ENCODE measurements at places on chromosomes 2 and 18.
A peak's percentile ranks its signal among the peaks of the same experiment; 100 is the strongest.

- H3K4me3 ChIP-seq = no peak within 1 kb of the TSS
- no peaks in the 10 kb centered on the region for H3K36me3 ChIP-seq
- DNase-seq = peak; percentile 25
- H3K27ac ChIP-seq = no peak within 1 kb of the TSS
- H3K27me3 ChIP-seq = peaks cover 10% of the 10 kb centered on the region
These were observed at the start of gene CFAP65 for GRCh38 chr2:219041252-219041651. Gene CFAP65 (minus strand): TSS chr2:219041516. CDS start chr2:219039048, 2,468 bp downstream.

DNA sequence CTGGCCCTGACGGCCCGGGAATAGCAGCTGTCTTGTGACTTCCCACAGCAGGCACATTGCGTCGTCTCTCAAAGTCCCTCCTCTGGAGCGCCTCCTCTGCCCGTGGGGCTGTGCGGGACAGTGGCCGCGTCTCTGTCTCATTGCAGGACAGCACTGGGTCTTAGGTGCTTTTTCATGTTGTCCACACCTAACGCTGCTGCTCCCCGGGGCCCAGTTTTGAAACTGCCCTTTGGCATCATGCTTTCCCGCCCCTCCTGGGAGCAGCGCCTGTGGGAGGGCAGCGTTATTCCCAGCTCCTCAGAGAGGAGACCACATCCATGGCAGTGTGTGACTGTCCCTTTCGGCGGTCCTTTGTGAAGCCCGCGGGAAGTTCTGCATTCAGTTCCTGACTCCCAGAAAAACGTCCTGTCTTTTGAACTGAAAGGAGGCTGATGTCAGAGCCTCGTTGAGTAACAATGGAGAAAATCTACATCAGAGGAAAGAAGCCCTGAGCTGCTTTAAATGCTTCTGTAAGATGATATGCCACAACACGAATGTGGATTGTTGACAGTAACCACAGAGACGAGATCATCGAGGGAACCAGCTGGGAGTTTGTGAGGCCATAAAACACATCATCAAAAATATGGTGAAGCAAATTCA, 226.0 kb downstream of the FAM210A start:
- no peak overlapping the region for H3K27ac ChIP-seq
- DNase-seq = no peak
- H3K4me3 ChIP-seq = no peak overlapping the region
- peaks cover 12% of the 10 kb centered on the region for H3K4me1 ChIP-seq
- no peaks in the 10 kb centered on the region for H3K36me3 ChIP-seq
- no peaks in the 10 kb centered on the region for H3K27me3 ChIP-seq

GRCh38 chr2:118119761-118120400, 31.6 kb downstream of the INSIG2 start:
- H3K36me3 ChIP-seq = no peaks in the 10 kb centered on the region
- H3K4me3 ChIP-seq = no peak overlapping the region
- no peaks in the 10 kb centered on the region for H3K27me3 ChIP-seq
- H3K27ac ChIP-seq = no peak overlapping the region
- DNase-seq = no peak

DNA sequence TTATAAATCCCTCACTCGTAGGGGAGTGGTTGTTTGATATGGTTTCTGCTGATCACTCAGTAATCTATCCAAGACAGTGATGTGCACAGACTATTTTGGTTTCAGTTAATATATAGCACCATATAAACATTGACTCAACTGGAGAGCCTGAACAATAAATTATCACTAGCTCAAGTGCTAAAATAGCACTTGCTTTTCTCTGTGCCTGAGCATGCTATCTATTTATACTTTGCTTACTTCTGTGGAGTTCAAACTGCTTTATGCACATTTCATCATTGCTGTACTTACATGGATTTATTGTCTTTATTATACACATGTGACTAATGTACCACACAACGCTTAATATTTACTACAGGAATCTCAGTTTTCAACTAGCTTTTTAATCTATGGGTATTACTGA, 133.6 kb downstream of the BCL2 start:
- no peaks in the 10 kb centered on the region for H3K36me3 ChIP-seq
- H3K27me3 ChIP-seq = no peaks in the 10 kb centered on the region
- no peak for DNase-seq
- no peak overlapping the region for H3K4me3 ChIP-seq

DNA sequence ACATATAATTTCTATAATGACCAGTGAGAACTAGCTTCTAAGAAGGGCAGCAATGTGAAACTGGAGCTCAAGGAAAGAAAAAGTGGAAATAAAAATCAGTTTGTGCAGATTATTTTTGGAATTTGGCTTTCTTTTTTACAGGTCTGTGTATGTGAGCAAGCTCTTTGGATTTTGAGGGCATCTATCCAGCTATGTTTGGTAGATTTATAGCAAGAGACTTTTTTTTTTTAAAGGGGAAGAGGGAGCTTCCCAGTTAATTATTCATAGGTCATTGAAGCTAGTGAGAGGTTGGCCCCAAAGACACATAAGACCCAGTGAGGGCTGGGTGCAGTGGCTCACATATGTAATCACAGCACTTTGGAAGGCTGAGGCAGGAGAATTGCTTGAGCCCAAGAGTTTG, 24.0 kb upstream of the COLEC12 start:
- no peak overlapping the region for H3K27ac ChIP-seq
- H3K4me3 ChIP-seq = no peak overlapping the region
- H3K36me3 ChIP-seq = no peaks in the 10 kb centered on the region
- H3K27me3 ChIP-seq = no peaks in the 10 kb centered on the region
- no peaks in the 10 kb centered on the region for H3K4me1 ChIP-seq

DNA sequence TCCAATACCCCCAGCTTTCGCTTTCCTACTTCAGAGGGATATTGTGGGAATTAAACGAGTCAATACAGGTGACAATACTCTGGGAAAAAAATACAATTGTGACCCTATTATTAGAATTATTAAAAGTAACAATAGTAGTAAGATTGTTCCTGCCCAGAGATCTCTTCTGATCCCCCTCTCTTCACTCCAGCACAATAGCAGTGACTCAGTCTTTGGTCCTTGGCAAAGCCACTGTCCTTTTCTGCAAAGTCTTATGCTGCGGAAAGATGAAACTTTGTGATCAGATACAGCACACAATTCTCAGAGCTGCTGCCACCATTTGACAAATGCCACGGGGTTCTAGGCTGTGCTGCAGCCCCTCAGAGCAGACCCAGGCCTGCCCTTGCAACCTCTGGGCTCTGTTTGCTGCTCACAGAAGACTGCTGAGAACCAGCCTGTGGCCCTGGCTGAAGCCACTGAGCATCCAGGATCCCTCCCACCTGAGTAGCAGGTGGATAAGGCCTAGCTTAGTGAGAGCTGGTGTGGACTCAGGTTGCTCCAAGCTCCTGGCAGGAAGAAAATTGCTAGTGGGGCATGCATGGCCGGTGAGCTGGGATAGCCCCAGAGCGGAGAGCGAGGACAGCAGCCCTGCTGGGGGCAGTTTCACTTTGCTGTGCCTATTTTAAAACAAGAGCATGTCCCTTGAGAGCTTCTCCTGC, 60.1 kb upstream of the ROCK2 start:
- no peaks in the 10 kb centered on the region for H3K4me1 ChIP-seq
- H3K36me3 ChIP-seq = no peaks in the 10 kb centered on the region
- no peak overlapping the region for H3K27ac ChIP-seq
- H3K27me3 ChIP-seq = no peaks in the 10 kb centered on the region
- DNase-seq = no peak

DNA sequence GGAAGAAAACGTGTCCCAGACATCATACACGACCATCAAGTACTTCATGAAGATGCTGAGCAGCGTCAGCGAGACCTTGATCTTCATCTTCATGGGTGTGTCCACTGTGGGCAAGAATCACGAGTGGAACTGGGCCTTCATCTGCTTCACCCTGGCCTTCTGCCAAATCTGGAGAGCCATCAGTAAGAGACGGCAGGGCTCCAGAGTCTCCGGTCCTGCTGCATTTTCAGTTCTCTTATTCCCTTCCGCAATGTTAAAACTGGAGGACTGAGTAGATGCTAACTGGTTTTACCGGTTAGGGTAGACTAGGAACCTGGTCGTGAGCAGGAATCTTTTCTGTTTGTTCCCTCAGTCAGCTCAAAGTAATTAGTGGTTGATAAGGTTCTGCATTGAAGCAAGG, 32.3 kb downstream of the SLC9A4 start:
- H3K27ac ChIP-seq = no peak overlapping the region
- H3K4me3 ChIP-seq = no peak overlapping the region
- no peak for DNase-seq
- H3K27me3 ChIP-seq = no peaks in the 10 kb centered on the region

- no peak for DNase-seq
- no peak overlapping the region for H3K4me3 ChIP-seq
- H3K27me3 ChIP-seq = no peaks in the 10 kb centered on the region
- no peaks in the 10 kb centered on the region for H3K4me1 ChIP-seq
- no peak overlapping the region for H3K27ac ChIP-seq
These were observed 48.8 kb upstream of the PPP1CB start for GRCh38 chr2:28702878-28703277.

DNA sequence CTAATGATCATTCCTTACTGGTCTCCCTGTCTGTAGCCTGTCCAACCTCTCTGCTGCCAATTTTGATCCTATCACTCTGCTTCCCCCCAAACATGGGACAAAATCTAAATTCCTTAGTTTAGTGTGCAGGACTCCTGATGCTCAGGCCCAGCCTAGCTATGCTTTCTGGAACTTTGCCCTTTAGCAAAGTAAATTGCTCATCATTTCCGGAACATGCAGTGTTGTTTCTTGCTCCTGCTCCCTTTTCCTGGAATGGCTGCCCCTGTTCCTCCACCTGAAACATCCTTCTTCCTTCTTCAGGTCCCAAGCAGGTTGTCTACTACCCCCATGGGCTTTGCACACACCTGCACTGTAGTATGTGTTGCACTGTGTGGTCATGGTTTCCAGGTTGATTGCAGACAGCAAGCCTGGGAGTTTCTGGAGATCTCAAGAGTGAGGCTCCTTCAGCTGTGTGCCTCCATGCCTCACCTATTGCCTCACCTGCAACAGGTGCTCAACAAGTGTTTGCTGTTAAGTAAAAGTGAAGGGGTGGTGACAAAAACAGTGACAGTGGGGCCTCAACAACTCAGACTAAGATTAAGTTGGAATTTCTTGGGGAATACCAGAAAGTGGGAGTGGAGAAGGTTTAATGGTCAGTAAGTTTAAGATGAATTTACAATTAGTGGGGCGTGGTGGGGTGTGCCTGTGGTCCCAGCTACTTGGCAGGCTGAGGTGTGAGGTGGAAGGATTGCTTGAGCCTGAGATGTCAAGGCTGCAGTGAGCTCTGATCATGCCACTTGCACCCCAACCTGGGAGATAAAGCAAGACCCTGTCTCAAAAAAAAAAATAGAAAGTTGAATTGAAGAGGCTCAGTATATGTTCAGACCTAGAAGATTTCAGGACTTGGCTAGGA, 120.0 kb downstream of the DNAH6 start:
- no peak overlapping the region for H3K27ac ChIP-seq
- H3K36me3 ChIP-seq = no peaks in the 10 kb centered on the region
- DNase-seq = no peak
- H3K27me3 ChIP-seq = no peaks in the 10 kb centered on the region
- no peak overlapping the region for H3K4me3 ChIP-seq
